ENCODE measurements at places on chromosomes 11 and 22.

GRCh38 chr11:6598555-6598954 lies 4.9 kb downstream of the RRP8 start:
- no peak for DNase-seq

DNA sequence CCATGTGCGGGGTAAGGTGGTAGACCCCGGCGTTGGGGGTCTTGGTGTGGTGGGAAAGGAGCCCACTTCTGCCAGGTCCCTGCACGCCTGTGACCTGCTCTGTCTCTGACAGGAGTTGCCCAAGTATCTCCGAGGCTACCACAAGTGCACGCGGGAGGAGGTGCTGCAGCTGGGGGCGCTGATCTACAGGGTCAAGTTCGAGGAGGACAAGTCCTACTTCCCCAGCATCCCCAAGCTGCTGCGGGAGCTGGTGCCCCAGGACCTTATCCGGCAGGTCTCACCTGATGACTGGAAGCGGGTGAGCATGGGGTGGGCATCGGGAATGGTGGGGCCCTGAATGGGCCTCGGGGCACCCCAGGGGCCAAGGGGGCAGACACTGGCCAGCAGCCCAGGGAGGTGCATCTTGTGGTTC lies 83.0 kb downstream of the MYO7A start:
- no peak for DNase-seq

- DNase-seq: no peak
Measured at GRCh38 chr11:120044011-120044675, 93.8 kb downstream of the TRIM29 start.

- DNase-seq: no peak
Measured at GRCh38 chr11:69377029-69377952, 83.3 kb downstream of the MYEOV start.

DNA sequence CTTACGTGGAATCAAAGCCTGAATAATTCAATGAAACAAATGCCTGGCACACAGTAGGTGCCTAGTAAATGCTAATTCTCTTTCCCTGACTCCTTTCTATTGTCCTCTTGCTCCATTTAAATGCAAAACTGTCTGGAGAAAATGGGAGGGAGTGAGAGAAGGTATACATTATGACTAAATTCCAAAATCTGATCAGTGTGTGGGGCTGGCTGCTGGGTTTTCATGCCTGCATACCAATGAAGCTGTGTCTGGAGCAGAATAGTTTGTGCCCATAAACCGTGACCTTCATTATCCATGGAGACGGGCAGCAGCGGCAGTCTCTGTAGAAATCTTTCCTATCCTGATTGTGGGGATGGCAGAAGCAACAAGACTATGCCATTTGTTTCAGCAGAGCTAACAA lies 223.4 kb upstream of the ZBED5 start:
- no peak for DNase-seq

DNA sequence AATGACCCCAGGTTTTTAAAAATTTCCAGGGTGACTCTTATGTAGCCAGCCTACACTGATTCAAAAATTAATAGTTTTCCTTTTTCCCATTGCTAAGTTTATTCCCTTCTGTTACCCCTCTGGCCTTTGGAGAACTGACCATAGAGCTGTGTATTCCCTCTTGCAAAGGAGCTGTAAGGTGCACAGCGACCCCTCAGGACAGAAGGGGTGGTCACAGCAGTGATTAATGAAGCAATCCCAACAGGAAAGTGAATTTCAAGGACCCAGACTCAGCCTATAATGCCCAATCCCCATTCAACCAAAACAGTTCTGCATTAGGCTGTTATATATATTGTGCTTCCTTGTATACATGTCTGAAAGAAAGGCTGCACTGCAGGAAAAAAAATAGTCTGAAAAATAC lies 147.1 kb downstream of the WT1 start:
- no peak for DNase-seq
